ENCODE measurements at places on chromosomes 7 and 10. TPM values are rescaled to one million over a fixed set of nuclear protein-coding genes. Genes with fewer than 3 reads are reported as not detected.

GRCh38 chr7:50594734-50595485, 29.7 kb upstream of the DDC start:
- no peak for DNase-seq

- no peak for DNase-seq
These were observed 33.7 kb downstream of the ZNF37A start for GRCh38 chr10:38127812-38128211.

DNA sequence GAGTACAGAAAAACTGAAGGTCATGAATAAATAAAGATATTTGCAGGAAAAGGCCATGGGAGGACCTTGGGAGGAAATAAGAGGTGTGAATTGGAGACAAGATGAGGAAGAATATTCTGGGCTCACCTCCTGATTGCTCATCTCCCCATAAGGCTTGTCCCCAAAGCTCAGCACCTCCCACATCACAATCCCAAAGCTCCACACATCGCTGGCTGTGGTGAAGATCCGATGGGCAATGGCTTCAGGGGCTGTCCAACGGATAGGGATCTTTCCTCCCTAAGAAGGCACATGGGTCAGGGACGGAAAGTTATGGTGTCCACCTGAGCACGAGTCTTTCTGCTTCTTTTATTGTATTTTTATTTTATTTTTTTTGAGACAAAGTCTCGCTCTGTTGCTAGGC, 12.9 kb downstream of the ZYX start:
- DNase-seq: no peak

DNA sequence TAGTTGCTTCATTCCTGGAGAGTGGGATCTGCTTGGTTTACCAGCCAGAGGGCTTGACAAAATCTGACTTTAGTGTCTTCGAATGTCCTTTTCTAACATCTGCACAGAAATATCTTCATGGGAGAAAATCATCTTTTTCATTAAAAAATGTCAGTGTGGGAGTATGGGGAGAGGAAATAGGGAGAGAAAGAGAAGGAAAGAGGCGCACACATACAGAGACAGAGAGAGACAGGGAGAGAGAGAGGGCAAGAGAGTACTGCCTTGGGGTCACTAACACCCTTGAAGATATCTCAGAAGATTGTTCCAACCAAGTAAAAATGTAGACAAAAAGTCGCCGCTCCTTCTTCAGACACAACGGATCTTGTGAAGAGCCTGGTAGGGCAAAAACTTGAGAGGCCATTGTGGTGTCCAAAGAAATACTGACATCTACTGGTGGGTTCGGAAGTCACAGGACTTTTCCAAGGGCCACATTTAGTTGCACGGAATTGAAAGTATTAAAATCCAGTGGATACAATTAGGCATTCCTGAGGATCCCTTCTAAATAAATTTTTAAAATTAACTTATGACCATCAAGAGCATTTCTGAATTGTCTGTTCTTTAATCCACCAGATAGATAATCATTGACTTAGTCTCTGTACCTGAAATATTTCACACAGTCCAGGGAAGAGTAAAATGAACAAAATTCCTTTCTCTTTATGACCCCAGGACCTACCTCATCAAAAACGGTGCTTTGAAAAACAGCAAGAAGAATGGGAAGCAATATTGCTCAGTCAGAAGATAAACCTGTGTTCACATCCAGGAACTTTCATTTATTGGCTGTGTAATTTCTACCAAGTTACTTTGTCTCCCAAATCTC, 29.7 kb downstream of the VIM start:
- DNase-seq: peak; percentile 71

The ASB10 gene
- total RNA-seq: not detected

GRCh38 chr10:112810711-112811151, 139.3 kb upstream of the TCF7L2 start:
- no peak for DNase-seq

DNA sequence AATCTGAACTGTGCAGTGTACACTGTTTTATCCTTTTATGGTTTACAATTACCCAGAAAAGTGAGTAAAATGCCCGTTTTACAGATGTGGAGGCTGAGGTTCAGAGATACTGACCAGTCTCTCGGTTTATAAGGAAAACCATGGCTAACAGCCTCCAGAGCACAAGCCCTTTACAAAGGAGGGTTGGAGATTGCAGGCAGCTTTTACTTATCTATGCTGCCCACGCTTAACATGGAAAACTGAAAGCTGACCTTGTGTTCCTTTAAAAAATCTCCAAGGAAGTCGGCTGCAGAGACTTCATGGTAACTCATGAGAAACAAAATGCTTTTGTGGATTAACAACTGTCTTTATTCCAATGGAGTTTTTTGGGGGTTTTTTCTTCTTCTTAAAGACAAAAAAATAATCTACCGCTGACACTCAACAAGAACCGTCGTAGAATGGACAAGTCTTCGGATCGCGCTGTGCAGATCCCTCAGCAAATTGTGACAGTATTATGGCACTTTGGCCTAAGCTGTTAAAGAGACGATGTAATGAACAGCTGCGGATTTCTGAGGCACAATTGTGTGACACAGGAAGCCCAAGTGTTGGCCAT, 654 bp upstream of the SLF2 start:
- no peak for DNase-seq

The SMARCD3 gene
- total RNA-seq: 11.8 TPM

GRCh38 chr7:70588191-70588921, 543.6 kb upstream of the GALNT17 start:
- no peak for DNase-seq

- DNase-seq: no peak
These were observed 86.4 kb downstream of the CYP26A1 start for GRCh38 chr10:93160140-93160539.

DNA sequence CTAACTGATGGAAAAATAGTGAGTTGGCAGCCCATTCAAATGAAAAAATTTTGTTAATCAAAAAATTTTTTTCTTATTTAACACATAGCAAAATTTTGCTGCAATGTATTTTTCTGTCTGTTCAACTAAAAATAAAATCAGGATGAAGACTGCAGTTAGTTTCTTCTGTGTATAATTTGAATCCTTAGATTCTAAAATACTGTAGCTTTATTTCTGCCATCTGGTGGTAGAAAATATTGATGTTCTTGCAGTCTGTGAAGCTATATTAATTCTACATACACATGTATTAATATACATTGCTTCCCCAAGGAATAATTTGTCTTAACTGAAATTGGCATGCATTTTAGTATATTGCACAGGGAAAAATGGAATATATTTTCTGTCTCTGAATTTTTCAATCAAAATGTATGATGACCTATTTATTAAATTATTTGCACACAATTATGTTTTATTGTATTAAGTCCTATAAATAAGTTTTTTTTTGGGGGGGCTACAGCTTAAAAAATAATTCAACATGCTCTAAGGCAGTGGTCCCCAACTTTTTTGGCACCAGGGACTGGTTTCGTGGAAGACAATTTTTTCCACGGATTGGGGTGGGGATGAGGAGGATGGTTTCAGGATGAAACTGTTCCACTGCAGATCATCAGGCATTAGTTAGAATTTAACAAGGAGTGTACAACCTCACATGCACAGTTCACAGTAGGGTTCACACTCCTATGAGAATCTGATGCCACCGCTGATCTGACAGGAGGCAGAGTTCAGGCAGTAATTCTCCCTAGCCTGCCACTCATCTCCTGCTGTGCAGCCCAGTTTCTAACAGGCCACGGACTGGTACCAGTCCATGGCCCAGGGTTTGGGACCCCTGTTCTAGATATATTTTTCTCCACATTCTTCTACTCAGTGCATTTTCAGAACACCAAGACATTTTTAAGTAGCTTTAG, 119.4 kb downstream of the GNAT3 start:
- peak; percentile 23 for DNase-seq

- no peak for DNase-seq
These were observed 41.5 kb upstream of the GATA3 start for GRCh38 chr10:8013006-8013405.

- peak; percentile 18 for DNase-seq
These were observed 231.1 kb downstream of the ARHGAP12 start for GRCh38 chr10:31697271-31698180.

The NPY gene
- total RNA-seq: not detected

DNA sequence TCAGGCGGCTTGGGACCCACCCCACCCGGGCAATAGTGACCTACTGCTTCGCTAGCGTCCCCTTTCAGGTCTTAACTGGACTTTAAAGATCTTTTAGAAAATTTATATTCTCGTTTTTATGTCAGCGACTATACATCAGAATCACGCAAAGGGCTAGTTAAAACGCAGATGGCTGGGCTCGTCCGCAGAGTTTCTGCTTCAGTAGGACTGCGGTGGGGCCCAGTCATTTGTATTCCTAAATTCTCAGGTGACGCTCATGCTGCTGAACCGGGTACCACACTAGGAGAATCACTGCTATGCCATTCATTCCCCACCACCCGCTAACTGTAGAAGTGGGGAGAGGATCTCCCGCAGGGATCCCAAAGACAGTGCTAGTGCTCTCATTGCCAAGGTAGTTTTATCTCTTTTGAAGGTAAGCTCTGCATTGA, 12.0 kb upstream of the SP8 start:
- no peak for DNase-seq

Measured in HT1080 (cell line).